ENCODE measurements at places on chromosomes 7 and 10.

- no peak for DNase-seq
Measured at GRCh38 chr10:132643709-132644526, 106.3 kb downstream of the INPP5A start.

DNA sequence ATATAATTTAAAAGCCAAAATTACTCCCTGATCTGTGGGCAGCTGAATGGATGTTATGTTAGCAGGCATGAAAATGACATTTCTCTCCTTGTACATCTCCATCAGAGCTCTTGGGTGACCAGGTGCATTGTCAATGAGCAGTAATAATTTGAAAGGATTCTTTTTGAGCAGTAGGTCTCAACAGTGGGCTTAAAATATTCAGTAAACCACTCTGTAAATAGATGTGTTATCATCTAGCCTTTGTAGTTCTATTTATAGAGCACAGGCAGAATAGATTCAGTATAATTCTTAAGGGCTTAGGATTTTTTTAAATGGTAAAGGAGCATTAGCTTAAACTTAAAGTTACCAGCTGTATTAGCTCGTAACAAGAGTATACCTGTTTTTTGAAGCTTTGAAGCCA lies 52.0 kb downstream of the MRPL32 start:
- DNase-seq = no peak

- no peak for DNase-seq
Measured at GRCh38 chr7:55594414-55594813, 22.1 kb upstream of the VOPP1 start.

DNA sequence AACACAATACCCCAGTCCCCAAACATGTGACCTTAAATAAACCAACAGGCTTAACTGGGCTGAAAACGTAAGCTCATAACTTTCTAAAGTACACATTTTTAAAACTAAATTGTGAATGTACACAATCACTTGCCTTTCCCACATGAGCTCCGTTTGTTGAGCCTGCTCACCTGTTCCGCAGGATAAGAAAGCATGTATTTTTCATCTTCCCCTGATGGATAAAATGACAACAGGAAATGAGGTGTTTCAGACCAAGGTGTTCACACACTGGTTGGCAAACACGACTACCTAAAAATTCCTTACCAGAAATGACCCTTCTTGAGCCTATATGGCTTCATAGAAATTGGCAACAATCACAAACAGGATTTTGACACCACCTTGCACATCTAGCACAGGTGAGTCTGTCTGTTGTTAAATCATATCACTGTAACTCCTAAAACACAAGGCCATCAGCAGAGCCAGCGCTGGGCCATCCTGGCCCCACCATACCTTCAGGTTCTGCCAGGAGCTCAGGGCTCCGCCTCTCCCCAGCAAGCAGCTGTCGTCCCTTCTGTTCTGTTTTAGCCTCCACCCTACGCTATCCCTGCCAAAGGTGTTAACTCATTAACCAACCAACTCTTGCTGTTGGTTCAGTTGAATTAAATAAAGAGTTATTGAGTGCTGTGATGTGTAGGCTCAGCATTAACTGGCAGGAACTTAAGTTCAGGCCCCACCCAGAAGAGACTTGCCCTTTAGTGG lies 73.6 kb upstream of the RNF32 start:
- no peak for DNase-seq

DNA sequence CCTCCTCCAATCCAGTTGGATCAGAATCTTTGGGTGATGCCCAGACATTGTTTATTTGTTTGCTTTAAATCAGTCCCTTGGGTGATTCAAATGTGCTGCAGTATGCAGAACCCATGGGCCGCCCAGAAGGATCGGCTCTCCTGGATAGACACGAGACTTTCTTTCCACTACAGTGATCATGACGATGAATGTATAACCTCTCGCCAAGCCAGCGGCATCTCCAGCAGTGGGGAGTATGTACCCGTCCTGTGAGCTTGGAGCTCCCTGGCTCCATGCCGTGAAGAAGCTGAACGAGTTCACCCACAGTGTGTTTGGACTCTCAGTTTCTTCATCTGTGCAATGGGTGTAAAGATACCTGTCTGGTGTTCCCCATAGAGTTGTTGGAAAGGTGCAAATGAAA lies 162.3 kb downstream of the CAMK1D start:
- no peak for DNase-seq

DNA sequence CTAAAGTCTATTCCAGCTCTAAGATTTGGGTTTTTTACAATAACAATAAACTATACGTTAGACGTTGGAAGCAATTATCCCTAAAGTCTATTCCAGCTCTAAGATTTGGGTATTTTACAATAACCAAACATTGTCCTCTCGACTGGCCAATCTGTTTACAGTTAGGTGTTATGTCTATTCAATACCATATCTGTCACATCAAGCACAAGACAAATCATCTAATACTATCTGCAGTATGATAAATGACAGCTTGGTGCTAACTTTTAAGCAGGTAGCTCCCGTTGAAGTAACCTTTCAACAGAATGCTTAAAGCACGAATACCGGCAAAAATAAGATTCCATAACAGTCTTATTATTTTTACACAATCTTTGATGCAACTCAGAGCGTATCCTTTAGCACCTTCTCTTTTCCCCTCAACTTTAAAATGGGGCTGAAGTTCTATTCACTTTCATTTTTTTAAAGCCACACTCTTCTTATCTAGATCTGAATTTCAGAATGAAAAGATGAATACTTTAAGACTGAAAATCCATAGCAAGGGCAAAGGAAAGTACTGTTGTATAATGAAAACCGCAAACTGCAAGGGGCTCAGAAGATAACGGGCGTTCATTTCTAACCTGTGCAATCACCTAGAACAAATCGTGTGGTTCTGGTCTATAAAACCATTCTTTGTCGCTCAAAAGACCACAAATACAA lies 925 bp downstream of the H2AZ2 start:
- no peak for DNase-seq

DNA sequence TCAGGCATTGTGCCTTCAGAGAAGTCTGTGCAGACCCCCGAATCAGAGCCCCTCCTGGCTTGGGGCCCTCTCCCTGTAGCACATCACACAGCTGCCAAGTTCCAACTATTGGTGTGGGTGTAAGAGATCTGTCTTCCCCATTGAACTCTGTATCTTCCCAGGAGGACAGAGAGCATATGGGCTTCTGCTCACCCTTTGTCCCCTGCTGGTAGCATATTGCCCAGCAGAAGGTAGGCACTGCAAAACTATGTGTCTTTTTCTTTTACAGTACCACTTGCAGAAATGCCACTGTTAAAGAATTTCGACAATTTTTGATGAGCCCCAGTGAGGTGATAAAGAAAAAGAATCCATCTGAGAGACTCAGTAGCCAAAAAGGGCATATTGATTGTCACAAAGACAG lies 59.6 kb downstream of the NPY start:
- DNase-seq = no peak

DNA sequence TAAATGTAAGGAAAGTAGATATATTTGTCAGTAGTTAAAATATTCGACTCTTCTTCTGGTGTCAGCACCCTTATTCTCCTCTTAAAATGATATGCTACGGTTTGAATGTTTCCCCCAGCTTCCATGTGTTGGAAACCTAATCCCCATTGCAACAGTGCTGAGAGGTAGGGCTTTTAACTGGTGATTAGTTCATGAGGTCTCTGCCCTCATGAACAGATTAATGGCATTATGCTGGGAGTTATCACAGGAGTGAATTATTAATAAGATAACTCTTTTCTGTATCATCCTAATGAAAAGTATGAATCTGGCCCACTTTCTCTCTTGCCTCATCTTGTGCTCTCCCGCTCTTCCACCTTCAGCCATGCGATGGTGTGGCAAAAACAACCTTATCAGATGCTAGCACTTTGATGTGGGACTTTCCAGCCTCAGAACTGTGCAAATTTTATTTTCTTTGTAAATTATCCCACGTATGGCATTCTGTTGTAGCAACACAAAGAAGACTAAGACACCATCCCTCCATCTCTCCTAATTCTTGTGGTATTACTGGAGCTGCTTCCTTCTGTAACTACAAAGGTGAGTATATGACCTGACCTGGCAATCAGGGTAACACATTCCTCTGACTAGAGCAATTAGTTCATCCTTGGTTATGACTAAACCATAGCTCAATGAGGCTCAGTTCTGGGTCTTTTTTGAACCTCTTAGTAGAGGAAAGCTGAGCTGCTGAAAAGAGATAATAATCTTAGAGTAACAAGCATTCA lies 171.1 kb upstream of the TMEM196 start:
- DNase-seq = no peak

GRCh38 chr7:84700563-84701370 lies 486.1 kb downstream of the SEMA3D start:
- DNase-seq = no peak

DNA sequence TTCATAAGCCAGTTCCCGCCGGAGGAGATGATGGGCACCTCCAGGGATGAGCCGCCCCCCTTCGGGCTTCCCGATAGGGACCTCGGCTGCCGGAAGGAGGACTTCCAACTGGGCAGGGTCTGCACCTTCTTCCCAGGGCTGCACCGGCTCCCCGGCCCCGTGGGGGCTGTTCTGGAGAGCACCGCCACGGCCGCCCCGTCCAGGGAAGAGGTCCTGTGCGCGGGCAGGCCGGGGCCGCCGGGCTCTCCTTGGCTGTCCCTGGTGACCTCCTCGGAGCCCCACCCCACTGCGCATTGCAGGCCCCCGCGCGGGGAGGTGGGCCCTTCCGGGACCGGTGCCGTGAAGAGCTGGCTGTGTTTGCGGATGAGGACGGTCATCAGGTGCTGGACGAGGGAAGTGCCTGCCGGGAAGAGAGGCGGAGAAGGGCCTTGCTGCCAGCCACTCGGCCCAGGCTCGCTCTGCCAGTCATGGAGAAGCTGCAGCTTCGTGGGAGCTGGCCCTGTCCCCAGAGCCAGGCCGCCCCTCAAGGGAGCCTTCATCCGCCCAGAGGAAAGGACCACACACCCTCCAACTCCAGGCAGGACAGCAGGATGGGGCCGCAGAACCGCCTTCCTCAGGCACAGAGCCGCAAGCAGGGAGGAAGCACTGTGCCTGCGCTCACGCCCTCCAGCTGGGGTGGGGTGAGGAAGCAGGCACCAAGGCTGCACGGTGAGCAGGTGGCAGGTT lies 144.4 kb downstream of the MAPK8 start:
- DNase-seq = no peak

DNA sequence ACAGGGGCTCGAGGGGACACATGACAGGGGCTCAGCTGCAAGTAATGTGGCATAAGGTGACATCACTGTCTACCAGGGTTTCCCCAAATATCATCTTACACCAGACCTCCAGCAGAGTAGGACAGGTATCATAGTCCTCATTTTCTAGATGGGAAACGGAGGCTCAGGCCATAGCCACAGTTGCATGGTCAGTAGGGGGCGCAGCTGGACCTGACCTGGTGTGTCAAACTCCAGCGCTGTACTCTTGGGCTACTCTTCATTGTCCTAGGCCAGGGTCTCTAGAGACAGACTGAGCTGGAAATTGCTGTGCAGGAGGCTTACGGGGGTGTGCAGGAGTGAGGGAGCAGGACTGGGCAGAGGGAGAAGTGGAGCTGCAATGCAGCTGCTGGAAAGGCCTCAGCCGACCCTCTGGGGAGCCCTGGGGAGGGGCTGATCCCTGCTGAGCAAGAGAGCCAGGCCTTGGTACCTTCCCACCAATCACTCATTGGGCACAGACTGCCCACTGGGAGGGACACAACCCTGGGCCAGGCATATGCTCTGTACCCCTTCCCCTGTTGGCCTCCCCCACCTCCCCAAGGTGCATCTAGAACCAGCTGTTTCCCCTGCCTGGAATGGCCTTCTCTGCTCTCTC lies 89.9 kb downstream of the CDH23 start:
- DNase-seq = peak; percentile 9
